Naive thymus-derived CD8-positive, alpha-beta T cell (primary cell): ENCODE measurements at places on chromosomes 3 and 15.

DNA sequence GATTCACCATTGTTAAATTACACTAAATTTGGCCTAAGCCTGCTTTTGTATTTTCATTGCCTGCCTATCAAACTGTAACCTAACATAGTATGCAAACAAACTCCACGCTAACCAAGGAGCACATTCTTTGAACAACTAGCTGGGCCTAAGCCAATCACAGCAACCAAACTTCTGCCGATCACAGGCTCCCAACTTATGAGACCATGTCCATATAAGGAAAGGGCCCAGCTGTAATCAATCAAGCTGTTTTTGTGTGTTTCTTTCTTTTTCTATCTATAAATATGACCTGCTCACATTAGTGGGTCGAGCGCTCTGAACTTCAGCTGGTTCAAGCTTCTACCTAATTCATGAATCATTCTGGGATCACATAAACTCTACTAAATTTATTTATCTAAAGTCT, 473.6 kb downstream of the SI start:
- no peak for DNase-seq

GRCh38 chr15:31357148-31357547, 30.5 kb downstream of the KLF13 start:
- peak; percentile 65 for DNase-seq

DNA sequence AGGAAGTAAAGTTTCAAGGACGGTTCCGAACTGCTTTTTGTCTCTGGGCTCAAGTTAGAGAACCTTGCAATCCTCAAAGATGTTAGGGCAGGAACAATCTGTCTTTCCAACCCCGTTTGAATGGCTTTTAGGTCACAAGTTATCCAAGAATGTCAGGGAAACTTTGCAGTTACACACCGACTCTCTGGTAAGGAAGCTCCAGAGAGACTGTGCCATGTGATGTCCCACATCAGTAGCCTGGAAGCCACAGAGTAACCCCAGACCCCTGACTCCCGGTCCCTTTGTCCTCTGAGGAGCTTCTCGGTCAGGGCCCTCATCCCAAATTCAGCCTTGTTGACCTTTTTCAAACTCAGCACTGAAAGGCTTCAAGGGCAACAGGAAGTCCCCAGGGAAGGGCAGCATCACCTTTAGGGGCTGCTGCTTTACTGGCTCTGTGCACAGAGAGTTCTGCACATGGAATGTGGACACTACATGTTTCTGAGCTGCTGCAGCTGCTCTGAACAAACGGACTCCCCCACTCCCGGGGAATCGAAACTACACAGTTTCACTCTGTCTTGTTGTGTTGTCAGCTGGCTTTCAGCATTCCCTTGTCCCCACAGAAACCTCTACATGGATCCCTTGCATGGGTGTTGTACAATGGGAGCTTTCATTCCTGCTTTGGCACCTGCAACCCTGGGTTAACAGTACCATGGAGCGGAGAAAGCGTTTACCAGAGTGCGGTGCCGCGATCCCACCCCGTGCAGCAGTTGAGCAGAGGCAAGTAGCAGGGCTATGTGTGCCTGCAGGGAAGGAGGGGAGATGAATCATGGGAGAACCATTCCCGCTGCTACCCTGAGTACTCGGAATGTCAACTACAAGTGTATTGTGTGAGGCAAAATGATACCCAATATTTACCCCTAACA, 408.2 kb upstream of the THBS1 start:
- DNase-seq: no peak

GRCh38 chr15:51833772-51834171, 4.3 kb downstream of the TMOD3 start:
- DNase-seq: no peak

DNA sequence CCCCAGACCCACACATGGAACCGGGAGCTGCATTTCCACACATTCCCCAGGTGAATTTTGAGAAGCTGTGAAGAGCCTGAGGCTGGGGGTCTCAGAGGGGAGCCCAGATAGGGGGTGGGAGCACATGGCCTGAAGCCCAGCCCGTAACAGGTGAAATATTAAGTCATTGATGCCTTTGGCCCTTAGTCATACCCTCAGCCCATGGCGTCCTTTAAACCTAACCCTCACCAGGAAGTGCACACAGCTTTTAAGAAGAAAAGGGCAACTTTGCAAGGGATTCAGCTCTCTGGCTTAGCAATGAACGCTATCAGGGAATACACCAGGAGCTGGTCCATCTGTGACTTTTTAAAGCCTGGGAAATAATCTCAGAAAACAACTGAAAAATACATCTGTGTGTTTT, 40.6 kb downstream of the WNT7A start:
- no peak for DNase-seq

GRCh38 chr3:9783954-9784353, 8.3 kb downstream of the TADA3 start:
- no peak for DNase-seq

- DNase-seq: no peak
Observed at GRCh38 chr3:169659096-169659819, 4.3 kb downstream of the MECOM start.

GRCh38 chr15:101099183-101099582, 152.7 kb downstream of the CHSY1 start:
- no peak for DNase-seq

DNA sequence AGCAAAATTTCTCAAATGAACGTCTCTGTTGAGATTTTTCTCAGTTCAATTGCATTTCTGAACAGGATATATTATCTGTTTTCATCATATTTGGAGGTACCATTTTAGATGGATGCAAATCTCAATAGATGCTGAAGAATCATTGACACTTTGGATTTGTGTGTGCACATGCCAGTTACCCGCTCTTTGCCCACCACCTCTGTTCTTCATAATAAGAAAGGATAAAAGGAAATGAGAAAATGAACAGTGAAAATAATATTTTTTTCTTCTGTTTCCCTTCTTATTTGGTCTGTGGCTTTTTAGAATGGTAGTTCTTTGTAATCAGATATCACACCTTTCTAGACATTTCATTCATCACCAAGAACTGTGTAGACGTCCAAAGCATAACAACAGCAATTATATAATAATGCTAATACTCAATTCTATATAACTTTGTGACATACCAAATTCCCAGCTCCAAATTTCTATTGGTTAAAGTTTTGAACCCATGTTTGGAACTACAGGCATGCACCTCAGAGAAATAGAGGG, 256.7 kb upstream of the SATB1 start:
- no peak for DNase-seq

- no peak for DNase-seq
Observed at GRCh38 chr3:97504463-97504862, 260.1 kb upstream of the ARL6 start.

DNA sequence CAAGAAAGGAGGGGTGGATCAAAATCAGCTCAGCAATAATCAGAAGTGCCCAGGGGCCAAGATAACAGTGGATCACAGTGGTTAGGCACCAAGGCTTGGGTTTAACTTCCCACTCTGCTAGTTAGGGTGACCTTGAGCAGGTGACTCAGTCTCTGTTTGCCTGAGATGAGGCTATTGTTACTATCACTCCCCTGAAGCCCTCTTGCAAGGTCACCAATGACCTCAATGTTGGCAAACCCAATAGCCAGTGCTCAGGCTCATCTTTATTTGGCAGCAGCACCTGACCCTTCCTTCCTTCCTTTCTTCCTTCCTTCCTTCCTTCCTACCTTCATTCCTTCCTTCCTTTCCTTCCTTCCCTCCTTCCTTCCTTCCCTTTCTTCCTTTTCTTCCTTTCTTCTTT, 102.4 kb upstream of the HACD2 start:
- no peak for DNase-seq
